ENCODE measurements at places on chromosomes 7 and 10.

DNA sequence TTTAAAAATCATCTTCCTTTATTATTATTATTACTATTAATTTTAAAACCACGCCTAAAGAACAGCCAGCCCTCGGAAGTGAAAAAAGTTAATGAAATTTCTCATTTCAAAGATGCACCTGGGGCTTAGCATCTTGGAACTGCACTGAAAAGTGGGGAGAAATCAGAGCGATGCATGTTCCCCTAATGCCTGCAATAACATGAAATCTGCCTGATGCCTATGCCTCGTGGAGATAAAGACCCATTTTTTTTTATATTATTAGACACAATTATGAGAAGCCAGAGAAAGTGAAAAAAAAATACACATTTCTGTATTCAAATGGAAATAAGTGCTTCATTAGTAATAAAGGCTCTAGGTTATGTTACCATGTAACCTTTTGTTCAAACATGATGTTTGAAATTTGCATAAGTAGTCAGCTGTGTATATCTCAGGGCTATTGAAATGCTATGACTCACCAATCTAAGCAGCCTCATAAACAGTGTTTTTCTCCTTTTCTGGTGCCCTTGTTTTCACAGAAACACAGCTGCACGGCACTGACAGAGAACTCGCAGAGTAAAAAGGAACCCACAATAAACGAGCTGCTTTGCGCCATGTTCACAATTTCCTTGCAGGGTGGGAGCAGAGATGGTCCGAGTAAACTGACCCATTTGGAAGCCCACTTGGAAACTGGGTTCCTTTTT is 175.8 kb upstream of the PRKCQ start:
- DNase-seq = no peak

- DNase-seq = no peak
Observed at GRCh38 chr10:29546773-29547313, 87.9 kb downstream of the SVIL start.

DNA sequence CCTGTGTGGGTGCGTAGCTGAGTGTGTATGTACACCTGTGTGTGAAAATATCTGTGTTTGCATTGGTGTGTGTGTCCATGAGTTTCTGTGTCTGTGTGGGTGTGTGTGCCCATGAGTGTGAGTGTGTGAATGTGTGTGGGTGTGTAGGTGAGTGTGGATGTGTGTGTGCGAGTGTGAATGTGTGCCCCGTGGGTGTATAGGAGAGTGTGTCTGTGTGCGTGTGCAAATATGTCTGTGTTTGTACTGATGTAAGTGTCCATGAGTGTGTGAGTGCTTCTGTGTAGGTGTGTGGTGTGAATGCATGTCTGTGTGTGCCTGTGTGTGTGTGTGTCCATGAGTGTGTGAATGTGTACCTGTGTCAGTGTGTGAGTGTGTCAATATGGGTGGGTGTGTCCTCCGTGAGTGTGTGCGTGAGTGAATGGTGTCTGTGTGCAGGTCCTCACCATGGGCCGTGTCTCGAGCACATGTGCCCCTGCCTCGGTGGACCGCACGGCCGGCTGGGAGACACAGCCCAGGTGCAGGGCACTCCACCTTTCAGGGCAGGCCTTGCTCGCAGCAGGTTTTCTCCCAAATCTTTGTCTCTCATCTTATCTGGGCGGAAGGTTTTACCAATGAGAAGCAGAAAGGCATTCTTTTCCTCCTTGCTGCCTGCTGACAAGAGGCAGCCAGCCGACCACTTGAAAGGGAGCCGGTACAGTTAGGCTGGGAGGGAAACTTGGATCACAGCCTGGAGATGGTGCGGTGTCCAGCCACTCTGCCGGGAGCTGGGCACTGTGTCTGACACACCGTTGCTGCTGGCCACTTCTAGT is 107.1 kb upstream of the FAM20C start:
- DNase-seq = no peak

GRCh38 chr10:66804962-66805361 is 120.9 kb upstream of the LRRTM3 start:
- DNase-seq = no peak

GRCh38 chr7:37320848-37321468 is 127.7 kb downstream of the ELMO1 start:
- no peak for DNase-seq

DNA sequence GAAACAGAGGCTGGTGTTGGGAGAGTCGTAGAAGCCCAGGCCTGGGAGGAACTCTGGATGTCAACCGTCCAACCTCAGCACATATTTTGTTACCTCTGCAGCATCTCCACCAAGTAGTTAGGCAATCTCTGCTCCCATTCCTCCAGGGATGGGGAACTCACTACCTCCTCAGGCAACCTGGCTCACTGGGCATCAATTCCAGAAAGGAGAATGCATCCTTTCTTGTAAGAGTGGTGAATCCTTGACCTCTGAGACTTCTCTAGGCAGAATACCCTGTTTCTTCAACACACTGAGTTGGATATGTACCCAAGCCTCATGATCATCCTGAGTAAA is 136.7 kb upstream of the ZMIZ1 start:
- no peak for DNase-seq

- no peak for DNase-seq
Observed at GRCh38 chr10:19845503-19846368, 29.5 kb downstream of the PLXDC2 start.

GRCh38 chr7:118350260-118350659 is 125.8 kb downstream of the ANKRD7 start:
- no peak for DNase-seq

- DNase-seq = no peak
Observed at GRCh38 chr7:46871516-46871915, 710.4 kb downstream of the TNS3 start.

GRCh38 chr10:13792006-13792405 is 205.2 kb downstream of the PRPF18 start:
- no peak for DNase-seq

DNA sequence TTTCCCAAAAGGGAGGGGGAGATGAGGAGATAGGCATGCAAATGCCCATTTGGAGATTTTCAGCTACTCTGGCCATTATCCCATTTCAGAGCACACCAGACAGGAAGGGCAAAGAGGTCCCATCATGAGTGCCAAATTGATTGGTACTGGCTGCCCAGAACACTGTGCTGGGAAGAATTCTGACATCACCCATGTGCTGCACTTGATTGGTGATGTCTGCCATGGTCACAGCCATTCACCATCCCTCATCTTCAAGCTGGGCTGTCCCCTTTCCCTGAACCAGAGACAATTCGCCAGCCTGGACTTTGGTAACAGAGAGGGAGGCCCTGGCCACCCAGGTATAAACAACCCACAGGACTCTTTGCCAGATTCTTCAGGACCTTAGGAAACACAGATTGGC is 23.2 kb upstream of the RADIL start:
- no peak for DNase-seq

DNA sequence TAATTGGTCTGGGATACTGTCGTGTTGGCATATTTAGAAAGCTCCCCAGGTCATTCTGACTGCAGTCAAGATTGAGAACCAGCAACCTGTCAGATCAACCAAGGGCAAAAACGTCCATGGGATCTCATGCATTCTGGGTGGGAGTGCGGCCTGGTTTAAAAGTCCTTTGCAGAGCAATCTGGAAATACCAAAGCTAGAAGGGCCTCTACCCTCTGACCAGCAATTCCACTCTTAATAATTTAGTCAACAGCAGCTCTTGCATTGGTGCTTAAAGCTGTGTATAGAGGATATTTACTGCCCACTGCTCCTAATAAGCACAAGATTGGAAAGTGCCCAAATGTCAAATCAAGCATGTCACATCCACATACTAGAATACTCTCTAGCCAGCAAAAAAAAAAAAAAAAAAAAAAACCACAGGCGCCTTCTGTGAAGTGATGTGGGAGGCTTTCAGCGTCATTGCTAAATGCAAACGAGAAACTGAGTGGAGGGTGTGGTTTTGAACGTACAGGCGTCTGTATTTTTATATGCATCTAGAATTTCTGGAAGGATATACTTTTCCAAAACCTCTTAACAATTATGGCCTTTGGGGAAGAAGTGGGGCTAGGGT is 44.8 kb upstream of the HSPA12A start:
- DNase-seq = no peak

DNA sequence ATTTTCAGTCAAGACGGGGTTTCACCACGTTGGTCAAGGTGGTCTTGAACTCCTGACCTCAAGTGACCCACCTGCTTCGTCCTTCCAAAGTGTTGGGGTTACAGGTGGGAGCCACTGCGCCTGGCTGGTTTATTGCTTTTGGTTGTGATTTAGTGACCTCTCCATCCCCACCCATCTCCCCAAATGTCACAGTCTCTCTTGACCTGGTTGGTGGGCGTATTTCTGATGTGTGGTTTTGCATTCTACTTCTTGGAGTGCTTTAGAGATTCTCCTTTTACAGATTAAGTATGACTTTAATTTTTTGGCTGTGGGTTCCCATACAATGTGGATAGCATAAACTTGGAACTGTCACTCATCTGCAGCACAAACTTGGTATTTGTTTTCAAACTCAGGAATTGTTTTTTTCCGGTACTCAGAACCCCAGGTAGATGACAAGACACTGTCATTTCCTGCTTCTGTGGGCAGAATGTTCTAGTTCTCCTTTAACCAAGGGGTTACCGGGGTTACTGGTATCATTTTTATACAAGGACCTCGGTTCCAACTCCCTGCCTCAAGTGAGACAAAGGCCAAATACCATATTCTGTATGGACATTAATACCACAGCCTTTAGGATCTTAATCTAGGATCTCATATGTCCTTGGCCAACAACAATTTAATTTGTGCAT is 50.5 kb downstream of the MRC1 start:
- no peak for DNase-seq

- no peak for DNase-seq
Observed at GRCh38 chr7:141949911-141950310, 3.1 kb upstream of the CLEC5A start.

- DNase-seq = no peak
Observed at GRCh38 chr10:119919271-119919670, 26.7 kb downstream of the SEC23IP start.

DNA sequence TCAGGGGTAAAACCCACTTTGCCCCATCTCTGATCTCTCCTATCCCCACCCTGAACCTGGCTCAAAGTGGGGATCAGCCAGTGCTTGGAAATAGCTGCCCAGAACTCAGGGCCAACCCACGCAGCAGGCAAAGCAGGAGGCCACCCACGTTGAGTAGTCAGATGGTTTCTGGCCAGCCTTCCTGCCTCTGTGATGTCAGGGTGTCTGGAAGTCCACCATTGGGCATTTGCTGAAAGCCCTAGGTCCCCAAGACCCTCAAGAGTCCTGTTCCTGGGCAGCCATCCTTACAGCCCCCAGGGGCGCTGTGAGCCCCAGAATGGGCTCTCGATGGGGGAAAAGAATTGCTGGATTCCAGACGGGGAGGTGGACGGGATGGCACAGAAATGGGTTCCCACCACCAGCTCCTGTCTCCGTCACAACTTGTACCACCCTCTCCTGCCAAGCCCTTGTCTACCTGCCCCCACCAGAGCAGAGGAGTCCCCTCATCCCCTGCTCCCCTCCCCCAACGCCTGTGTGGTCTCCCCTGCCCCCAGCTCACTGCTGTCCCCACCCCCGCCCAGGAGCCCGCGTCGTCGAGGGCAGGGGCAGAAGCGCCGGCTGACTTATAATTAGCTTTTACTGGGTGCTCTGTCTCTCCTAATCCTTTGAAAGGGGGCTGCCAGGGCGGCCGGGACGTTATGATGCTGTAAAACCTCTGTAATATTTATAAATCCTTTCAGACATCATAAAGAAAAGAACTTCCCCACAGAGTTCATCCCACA is 3.9 kb downstream of the MYL10 start:
- DNase-seq = no peak

DNA sequence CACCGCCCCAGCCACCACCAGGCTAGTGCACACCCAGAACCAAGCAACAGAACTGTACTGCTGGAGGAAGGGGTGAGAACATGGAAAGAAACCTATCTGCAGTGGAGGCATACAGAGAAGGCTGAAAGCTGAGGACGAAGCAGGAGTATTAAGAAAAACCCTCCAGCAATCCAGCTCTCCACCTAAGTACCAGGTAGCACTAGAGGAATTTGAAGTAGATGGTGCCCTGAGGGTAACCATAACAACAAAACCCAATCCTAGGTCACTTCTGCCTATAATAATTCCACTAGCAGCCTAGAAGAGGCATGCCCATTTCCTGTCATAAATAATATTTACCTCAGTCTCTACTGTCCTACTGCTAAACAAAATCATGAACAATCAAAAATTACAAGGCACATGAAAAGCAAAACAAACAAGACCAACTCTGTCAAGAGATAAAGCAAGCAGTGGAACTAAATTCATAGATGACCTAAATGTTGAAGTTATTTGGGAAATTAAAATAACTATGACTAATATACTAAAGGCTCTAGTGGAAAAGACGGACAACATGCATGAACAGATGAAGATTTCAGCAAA is 51.1 kb downstream of the HYCC1 start:
- no peak for DNase-seq

DNA sequence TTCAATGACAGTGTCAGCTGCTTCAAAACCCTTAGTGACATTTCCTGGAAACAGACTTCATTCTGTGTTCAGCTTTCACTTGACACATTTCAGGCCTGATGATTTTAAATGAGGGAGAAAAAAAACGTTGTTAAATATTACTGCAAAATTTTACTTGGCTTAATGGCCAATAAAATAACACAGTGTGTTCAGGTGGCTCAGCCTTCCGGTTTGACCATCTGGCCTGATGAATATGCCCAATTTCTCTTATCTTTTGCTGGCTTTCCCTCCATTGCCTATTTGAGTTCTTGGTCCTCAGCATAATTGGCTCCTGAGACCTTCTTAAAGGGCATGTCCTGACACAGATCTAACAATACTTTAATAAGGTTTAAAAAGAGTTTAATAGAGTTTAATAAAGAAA is 462.4 kb downstream of the ADRA2A start:
- DNase-seq = no peak

GRCh38 chr7:22832401-22832800 is 9.8 kb upstream of the TOMM7 start:
- no peak for DNase-seq

DNA sequence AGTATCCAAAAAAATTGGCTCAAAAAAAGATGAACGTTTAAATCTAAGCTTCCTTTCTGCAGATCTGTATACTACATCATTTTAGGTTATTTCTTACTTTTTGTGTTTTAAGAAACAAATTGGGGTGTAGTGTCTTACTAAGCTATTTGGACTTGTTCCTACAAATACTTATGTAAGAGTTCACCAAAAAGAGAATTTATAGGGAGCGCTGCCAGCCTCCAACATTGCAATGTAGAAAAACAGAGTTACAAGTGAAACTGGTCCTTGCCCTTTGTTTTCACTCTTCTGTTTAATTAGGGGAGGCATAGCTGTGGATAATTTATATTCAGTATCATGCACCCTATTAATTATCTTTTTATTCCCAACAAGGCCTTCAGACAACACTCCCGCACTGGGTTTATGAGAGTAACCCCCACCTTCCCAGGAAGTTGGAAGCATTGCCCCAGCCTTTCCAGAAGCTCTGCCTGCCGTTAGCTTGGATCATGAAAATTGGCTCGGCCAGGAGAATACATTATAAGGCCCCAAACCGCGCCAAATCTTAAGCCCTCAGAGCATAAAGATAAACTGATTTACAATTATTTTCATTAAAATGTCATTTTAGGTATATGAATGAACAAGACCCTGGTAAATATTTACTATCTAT is 261.8 kb upstream of the KLF6 start:
- DNase-seq = no peak

- DNase-seq = no peak
Observed at GRCh38 chr7:71868797-71869196, 543.3 kb downstream of the CALN1 start.

GRCh38 chr7:36506820-36507219 is 117.2 kb downstream of the ANLN start:
- DNase-seq = no peak
